T-helper 22 cell (primary cell): ENCODE measurements at places on chromosomes 13 and 19.

GRCh38 chr19:18502638-18503294, 19.1 kb downstream of the ELL start:
- no peak for DNase-seq

DNA sequence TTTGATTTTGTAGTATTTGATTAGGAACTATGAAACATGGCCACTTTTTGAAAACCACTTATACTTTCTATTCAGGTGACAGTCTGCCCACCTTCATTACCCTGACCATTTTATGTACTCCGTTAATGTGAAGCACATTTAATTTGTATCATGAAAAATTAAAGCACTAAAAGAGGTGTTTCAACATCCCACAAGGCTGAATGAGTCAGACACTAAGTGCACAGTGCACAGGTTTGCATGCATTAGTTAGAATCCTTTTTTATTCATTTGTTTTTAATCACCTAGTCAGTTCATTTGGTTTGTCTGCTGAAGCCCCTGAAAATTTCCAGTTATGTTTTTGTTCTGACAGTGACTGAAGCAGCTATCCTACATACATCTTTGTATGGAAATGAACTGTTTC, 271.0 kb downstream of the SLITRK5 start:
- no peak for DNase-seq

GRCh38 chr19:23415034-23415433, 19.8 kb upstream of the ZNF91 start:
- DNase-seq: no peak

DNA sequence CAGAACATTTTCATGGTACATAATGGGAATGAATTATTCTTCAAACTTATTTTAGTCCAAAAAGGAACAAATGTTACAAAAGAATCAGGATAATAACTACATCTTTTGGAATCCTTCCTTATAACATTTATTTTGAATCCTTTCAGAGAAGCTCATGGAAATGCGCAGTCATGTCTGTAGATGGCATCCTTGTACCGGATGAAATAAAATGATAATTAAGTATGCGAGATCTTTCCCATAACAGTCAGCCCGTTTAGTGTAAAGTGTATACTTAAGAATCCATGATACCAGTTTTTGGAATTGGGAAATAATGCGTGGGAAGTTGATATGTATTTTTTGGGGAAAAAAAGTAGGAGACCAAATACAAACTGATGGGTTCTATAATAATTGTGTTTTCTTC, 418.8 kb downstream of the GPC5 start:
- no peak for DNase-seq

- no peak for DNase-seq
These were observed 20.5 kb upstream of the F7 start for GRCh38 chr13:113084943-113085540.
